ENCODE measurements at places on chromosomes 1 and 21.

DNA sequence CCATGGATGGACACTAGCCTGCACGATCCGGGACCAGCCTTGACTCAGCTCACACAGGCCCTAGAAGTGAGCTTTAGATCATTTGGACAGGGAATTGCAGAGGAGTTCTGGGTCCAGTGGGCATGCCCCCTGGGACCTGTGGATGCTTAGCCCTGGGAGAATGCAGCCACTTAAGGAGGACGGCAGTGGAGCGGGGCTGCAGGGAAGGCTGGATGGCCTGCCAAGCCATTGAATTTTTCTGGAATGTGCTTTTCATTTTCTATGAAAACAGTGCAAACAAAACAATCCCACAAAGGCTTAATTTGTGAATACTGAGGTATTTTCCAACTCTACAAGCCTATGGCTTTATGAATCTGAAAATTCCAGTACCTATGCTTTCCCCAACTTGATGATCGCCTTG lies 80.4 kb upstream of the GCLM start:
- DNase-seq, result no peak

DNA sequence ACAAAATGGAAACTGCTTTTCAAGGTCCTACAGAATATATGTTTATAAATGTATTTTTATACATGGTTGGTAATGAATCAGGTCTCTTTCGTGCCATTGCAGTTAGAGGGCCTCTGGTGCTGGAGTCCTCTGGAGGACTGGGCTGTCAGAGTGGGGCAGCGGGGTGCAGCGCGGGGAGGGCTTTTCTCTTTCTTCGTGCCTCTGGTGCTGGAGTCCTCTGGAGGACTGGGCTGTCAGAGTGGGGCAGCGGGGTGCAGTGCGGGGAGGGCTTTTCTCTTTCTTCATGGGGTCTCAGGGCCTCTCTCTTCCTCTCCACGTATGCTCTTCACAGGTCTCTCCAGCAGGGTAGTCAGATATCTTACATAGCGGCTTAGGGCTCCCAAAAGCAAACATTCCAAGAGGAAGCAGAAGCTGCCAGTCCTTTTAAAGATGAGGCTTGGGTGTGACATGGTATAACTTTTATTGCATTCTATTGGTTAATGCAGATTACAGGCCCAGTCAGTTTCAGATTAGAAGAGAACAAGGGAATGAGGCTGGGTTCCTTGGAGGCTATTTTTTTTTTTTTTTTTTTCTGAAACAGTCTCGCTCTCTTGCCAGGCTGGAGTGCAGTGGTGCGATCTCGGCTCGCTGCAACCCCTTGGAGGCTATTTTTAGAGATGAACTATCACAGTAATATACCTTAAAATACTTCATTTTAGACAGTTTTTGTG lies 13.1 kb downstream of the SDCCAG8 start:
- DNase-seq, result no peak

DNA sequence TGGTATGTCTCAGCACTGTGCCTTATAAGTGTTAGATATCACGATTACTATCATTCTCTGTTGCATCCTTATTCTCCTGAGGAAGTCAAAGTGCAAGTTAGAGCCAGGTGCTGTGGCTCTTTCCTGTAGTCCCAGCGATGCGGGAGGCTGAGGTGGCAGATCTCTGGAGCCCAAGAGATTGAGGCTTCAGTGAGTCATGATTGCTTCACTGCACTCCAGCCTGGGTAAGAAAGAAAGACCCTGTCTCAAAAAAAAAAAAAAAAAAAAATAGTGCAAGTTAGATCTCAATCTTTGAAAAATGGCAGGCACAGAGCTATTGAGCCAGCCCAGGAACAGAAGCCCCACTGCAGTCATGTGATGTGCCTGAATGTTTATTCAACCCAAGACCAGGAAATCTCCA lies 147.8 kb upstream of the POGK start:
- DNase-seq, result no peak

DNA sequence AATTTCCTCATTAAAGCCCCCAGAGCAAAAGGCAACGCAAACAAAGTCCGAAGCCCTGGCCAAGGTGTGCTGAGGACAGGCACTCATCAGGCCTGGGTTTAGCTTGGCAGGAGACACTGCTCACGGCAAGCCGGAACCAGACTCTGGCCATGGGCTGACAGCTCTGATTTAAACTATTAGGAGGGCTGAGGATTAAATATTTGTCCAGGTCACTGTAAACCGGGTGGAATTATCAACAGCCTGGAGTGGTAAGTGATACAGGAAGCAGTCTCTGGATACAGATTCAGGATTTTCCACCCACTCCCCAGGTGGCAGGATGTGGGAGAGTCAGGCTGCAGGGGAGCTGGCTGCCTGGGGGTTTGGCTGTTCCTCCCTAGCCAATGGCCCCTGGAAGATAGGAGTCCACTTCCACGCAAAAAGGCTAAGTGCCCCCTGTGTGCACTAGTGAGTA lies 42.4 kb downstream of the SLC66A1 start:
- DNase-seq, result no peak

DNA sequence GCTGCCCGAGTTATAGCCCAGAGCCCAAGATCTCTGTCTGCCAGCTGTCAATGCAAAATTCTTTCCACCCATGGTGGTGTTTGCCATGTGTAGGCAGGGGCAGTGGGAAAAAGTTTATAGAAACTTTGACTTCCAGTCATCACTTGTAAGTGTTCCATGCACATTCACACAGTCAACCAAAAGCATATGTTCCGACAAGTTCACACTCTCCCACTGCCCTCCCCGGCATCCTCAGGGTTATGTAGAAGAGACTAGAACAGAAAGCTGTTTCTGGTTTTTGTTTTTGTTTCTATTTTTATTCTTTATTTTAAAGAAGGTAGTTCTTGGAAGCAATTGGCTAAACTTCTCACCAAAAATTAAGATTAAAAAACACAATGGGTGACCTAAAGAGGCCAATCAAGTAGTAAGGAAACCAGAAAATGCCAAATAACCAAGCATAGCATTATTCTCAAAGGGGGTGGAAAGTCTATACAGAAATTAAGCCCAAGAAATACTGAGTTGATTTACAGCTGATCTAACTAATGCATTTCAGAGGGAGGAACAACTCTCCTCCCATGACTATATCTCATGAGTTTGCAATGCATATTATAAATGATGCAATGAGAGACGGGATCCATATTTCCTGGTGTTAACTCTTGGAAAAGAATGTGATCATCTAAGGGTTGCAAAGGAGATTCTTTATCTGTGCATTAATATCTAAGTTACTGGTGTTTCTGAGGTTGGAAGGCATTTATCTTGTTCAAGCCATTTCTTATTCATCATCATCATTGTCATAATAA lies 91.5 kb upstream of the ETS2 start:
- no peak for DNase-seq

- peak; percentile 73 for DNase-seq
Observed at GRCh38 chr21:42117229-42117966, 46.3 kb downstream of the UMODL1 start.

DNA sequence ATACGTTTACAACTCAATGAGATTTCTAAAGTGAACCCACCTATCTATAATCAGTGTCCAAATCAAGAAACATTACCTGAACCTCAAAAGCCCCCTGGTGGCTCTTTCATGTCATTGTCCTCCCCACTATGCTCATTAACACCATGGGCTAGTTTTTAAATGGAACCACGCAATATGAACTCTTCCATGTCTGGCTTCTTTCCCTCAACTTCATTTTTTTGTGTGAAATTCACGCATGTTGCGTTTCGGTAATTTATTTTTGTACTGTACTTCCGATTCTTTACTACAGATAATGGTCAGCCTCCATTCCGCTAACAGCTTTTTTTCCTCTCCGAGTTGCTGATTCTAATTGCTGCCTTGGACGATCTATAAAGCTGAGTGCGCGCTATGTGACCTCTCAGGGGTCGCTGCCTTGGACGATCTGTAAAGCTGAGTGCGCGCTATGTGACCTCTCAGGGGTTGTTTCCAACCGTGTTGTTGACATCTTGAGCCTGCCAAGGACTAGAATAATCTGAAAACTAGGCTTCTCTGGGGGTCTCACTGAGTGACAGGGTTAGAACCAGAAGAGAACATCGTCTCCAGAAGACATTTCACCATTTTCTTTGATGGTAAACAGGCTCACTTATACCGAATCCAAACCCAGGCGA lies 1.1 kb upstream of the CACYBP start:
- DNase-seq, result peak; percentile 55

GRCh38 chr21:45123440-45123839 lies 49.1 kb downstream of the ADARB1 start:
- DNase-seq, result no peak

GRCh38 chr1:221824025-221824424 lies 82.1 kb upstream of the DUSP10 start:
- no peak for DNase-seq

GRCh38 chr1:89620664-89621063 lies 12.3 kb upstream of the LRRC8C start:
- DNase-seq, result no peak

DNA sequence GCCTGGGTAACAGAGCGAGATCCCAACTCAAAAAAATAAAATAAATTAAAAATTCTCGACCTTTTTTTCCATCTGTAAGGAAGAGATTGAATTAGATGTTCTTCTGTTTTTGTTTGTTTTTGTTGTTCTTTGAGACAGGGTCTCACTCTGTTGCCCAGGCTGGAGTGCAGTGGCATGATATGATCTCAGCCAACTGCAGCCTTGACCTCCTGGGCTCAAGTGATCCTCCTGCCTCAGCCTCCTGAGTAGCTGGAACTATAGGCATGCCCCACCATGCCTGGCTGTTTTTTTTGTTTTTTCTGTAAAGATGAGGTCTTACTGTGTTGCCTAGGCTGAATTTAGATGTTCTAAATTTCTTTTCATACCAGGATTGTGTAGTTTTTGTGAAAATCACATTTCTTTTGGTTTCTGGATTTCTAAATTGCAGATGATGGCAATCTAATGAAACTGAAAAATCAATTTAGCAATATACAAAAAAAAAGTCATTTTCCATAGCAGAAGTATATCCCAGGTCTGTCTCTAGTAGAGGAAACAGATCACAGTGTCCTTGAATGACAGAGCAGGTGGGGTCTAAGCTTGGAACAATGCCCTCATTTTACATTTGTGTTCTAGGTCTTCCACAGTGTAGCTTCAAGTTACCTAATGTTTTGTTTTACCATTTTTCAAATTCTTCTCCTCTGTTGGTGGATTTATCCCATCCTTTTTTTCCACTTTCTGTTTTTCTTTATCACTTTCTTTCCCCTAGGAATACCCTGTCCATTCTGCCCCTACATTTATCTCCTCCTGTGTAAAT lies 20.3 kb downstream of the ZYG11A start:
- no peak for DNase-seq

DNA sequence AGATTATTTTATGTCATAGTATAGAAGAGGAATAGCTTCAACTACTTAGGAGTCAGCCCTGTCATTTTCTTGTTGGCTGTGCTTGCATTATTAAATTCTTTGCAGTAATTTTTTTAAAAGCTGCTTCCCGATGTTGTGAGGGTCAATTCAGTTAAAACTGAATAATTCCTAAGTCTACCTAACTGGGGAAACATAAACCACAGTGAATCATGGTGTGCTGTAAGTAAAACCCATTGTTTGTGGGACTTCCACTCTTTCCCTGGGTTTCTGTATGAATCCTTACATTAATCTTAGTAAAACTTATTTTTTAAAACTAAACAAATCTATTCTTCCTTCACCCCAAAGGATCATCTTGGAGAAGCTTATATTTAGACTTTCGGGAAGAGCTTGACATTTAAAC lies 4.4 kb downstream of the SUCO start:
- no peak for DNase-seq

DNA sequence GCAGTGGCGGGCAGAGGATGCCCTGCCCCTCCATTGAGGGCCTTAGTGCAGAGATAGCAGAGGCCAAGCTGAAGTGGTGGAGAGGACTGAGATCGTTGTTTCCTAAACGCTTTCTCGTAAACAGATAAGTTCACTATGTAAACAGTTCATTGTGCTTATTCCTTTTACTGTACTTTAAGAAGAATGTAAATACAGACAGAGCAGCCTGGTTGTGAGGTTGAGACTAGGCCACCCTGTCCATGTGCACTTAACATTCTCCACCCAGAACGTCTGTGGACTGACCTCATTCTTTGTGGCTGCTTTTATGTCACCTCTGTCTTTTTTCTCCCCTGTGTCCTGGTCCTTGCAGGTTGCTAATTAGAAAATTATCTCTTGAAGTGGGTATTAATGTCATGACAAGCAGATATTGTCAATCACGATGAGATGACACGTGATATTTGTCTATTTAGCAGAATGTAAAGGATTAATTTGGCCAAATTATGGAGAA lies 8.5 kb downstream of the CENPS start:
- DNase-seq, result no peak

DNA sequence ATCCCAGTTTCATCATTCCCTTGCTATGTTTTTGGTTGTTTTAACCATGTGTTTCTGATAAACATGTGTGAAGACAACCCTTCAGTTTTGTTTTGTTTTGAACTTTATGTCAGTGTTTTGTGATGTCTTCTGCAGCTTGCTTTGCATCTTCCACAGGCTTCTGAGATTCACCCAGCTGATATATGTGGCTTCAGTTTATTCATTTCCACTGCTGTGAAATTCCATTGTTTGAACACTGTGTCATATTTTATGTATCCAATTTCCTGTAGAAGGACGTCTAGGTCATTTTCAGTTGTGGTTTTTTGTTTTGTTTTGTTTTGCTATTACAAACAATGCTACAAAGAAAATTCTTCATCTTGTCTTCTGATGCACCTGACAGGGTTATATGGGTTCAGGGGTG lies 27.2 kb upstream of the SLC26A9 start:
- DNase-seq, result no peak

DNA sequence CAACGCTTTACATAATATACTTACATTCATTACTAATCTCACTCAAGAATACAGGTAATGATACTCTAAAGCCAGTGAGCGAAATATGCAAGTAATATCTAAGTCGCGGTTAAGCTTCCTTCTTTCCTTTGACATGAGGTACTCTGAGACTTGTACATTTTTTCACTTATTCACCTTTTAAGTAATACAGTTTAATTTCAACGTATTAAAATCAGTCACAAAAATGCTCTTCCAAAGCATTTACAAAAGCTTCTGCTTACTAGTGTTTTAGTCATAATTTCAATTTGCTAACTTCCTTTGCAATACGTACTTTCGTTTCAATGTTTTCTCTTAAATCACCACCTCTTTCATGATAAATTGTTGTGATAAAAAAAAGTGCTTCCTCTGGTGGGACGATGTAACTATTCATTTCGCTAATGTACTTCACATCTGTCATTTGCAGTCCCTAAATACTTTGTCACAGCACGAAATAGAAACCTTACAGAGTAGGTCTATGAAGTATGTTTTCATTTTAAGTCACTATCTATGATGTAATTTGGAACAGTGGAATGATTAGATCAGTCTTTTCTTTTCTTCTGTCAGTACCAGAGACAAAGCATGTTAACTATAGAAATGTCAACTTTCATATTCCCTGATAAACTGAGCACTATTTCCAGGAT lies 34.0 kb upstream of the ADGRL4 start:
- DNase-seq, result no peak

- no peak for DNase-seq
Observed at GRCh38 chr1:8402109-8402710, 84.3 kb downstream of the SLC45A1 start.
